ENCODE measurements at places on chromosomes 2 and 18.

- DNase-seq = no peak
These were observed 11.8 kb downstream of the CRACDL start for GRCh38 chr2:98924038-98924830.

DNA sequence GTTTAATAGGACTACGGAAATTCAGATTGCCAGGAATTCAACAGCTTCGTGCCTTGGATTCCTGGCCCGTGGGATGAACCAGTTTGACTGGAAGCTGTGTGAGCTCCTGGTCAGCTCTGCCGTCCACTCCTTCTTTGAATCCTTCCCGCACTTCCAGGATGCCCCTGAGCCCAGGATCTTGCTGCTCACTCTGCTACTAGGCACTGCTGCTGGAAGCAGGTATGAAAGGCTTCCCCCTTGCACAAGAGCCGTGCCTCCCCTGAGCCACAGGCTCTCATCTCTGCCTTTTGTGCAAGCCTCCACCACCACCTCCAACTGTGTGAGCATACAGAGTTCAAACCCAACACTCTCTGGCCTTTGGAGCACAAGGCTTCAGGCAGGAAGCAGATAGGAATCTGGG lies 34.9 kb downstream of the EN1 start:
- DNase-seq = no peak

GRCh38 chr2:20526708-20527107 lies 79.8 kb downstream of the RHOB start:
- DNase-seq = no peak

DNA sequence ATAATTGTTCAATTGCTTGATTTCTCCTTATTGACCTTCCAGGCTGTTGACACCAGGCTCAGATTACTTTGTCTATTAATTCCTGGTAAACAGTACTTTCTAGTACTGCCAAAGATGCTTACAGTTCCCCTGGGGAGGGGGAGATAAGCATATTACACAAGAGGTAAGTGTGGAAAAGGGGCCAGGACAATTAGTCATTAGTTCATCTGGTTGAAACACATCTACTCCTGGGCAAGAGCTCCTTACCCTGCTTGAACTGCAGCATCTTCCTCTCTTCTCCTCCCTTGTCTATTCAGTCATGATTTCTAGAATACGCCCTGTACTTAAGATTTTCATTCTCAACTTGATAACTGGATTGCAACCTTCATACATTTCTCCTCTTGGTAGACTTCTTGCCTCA lies 10.4 kb upstream of the SPATS2L start:
- no peak for DNase-seq

DNA sequence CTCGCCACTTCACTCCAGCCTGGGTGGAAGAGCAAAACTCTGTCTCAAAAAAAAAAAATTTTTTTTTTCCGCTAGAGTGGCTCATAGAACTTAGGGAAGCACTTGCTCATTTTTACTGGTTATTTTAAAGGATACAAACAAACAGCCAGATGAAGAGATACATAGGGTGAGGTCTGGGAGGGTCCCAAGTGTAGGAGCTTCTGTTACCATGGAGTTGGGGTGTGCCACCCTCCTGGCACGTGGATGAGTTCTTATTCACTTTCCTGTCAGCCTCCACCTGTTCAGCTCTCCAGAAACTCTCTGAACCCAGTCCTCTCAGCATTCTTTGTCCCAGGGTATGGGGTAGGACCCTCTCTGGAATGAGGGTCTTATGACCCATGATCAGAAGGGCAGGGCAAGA lies 4.9 kb upstream of the MAT2A start:
- no peak for DNase-seq

DNA sequence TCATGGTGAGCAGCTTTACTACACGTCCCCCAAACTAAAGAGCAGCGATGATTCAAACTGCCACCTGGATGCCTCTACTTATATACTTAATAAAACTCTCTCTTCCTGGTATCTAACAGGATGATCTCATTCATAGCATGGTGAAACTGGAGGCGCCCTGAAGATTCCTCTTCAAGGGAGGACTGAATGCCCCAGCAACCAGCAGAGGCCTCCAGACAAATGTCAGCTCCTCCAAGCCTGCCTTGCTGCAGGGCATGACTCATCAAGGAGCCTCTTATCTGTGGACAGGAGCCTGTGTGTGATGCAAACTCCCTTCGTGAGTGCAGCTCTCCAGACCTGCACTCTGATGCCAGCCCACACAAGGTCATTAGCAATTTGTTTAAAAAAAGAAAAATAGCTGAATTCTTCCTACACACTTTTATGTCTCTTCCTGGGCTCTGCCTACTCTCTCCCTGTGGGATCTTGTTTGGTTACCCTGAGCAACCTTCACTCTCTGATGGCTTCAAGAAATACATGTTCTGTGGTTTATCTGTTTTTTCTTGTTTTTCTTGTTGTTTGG lies 30.2 kb downstream of the LONRF2 start:
- DNase-seq = peak; percentile 99

All from Caki2 (cell line).